ENCODE measurements at places on chromosomes 4 and X.

DNA sequence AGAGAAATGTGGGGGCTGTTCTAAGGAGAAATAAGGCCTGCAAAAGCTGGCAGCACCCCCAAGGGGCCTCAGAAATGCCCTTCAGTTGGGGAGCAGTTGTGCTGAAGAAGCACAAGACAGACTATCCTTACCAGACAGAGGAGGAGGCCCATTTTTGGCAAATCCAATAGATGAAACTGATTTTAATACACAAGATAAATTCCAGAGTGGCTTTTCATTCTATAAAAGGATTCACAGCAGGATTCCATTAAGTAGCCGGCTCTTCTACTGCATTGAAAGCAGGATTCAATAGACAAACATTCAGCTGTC is 8.1 kb downstream of the SEPTIN6 start:
- no peak for DNase-seq

- DNase-seq, result no peak
Observed at GRCh38 chr4:147981305-147981704, 249.4 kb downstream of the ARHGAP10 start.

GRCh38 chr4:128757712-128758111 is 51.8 kb upstream of the JADE1 start:
- DNase-seq, result no peak

DNA sequence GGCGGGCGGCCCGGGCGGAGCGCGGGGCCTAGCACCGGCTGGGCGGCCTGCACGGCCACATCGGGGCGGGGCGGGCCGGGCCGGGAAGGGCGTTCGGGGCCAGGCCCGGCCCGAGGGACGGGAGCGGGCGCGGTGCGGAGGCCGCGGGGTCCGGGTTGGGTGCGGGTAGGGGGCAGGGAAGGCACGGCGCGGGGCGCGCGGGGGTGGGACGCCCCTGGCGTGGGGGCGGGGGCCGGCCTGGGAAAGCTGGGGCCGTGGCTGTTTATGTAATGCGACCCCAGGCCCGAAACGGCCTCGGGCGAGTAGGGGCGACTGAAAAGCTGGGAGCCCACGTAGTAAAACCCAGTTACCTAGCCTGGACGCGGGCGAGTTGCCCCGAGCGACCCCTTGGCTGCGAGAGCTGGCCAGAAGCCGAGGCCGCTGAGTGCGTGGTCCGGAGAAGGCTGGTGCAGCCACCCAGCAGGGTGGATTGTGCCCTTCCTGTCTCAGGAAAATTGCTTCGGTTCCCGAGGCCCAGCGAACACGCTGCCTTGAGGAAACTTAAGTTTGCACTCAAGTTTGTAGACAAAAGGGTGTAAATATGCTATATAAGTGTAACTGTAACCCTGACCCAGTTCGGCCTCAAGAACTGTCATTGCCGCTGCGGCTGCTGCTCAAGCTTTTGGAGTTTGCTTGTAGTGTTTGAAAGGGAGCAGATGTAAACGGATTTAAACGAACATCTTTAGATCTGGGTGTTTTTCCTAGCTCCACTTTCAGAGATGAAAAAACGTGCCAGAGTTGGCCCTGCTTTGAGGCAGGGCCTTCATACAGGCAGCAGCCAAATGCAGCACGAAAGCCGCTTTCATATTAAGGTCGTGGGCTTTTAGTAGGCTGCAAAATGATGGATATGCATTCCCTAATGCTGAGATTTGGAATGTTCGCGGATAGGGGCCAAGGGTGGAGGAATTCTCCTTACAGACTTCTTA is 674 bp downstream of the SEC24B start:
- DNase-seq, result no peak

DNA sequence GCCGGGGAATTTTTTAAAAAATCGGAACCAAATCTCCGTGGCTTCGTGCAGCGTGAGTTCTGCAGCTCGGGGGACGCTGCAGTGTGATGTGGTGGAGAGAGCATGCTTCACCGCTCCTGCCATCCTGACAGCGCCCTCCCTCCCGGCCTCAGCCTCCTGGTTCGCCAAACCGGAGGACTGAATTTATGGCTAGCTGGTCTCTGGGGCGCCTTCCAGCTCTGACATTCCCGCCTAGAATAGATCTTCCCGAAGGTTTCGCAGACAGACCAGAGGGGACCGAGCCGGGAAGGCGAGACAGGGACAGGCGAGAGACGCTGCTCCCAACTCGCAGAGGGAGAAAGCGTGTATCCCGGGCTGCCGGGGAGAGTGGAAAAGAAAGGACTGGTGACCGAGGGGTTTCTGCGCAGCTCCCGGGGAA is 25.9 kb downstream of the HOPX start:
- peak; percentile 19 for DNase-seq

DNA sequence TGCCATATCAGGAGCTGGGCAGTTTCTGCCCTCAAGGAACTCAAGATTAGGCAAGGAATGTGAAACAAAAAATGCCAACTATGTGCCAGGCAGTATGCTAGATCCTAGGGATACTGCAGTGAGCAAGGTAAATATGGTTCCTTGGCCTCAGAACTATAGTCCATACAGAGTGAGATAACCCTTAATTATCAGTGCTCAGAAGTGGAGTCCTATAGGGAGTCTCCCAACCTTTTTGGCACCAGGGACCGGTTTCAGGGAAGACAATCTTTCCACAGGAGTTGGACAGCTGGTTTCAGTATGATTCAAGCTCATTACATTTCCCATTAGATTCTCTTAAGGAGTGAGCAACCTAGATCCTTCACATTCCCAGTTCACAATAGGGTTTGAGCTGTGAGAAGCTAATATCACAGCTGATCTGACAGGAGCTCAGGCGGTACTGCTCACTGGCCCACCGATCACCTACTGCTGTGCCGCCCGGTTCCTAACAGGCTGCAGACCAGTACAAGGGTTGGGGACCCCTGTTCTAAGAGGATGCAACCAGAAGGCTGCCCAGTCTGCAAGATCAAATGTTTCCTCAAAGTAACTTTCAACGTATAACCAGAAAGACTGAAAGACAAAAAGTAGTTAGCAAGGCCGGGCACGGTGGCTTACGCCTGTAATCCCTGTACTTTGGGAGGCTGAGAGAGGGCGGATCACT is 1.7 kb upstream of the SRP72 start:
- DNase-seq, result no peak

- DNase-seq, result no peak
Observed at GRCh38 chr4:35025152-35025834, 1219.0 kb downstream of the ARAP2 start.

DNA sequence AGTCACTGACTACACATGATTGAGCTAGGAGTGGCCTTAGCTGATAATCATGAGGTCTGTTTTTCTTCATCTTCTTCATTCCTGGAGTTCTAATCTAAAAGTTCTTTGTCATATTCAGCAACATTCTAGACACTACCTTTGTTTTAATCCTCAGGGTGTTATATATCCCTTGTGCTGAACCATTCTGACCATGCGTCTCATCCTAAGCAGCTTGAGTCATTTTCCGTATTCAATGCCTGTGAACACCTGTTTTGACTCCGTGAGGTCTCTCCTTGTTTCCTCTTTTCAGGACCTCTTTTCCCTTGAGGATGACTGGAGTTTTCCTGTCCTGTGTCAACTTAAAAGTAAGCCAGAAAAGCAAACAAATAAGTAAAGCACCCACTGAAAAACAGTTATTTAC is 597.9 kb downstream of the GBA3 start:
- DNase-seq, result no peak

- no peak for DNase-seq
Observed at GRCh38 chr4:84502333-84502954, 3.4 kb upstream of the NKX6-1 start.

DNA sequence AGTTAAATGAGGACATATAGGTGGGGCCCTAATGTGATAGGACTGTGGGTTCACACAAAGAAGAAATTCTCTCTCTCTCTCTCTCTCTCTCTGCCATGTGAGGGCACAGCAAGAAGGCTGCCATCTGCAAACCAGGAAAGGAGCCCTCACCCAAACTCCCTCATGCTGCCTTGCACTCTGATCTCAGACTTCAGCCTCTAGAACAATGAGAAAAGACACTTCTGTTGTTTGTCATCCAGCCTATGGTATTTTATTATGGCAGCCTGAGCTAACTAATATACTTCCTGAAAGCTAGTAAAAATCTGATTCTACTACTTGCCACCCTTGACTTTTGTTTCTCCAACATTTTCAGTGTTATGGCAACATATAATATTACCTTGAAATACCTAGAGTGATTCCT is 425.9 kb downstream of the SPOCK3 start:
- no peak for DNase-seq

DNA sequence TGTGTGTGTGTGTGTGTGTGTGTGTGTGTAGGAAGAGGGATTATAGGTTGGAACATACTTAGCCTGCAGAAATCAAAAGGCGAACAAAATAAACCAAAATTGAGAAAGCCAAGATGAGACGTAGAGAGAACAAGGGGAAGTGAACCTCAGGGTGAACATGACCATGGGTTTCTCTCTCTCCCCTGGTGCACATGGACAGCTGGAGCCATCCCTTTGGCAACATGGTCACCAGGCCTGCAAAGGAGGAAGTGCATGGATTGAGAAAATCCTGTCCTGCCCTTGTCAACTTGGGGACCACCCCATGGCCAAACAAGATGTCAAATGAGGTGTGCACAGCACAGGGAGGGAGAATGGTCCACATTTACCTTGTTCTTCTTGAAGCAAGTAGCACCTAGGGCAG is 23.1 kb downstream of the LGI2 start:
- DNase-seq, result no peak

GRCh38 chr4:76624931-76625715 is 190.1 kb downstream of the SHROOM3 start:
- DNase-seq, result no peak
